Left kidney (tissue), 8 donors: ENCODE measurements at places on chromosomes 4 and X. TPM values are rescaled to one million over a fixed set of nuclear protein-coding genes. Genes with fewer than 3 reads are reported as not detected.

The MAGED4B gene
- polyA plus RNA-seq, result 75.4 TPM

GRCh38 chr4:5913454-5913853 is 20.6 kb upstream of the CRMP1 start:
- DNase-seq, result no peak

DNA sequence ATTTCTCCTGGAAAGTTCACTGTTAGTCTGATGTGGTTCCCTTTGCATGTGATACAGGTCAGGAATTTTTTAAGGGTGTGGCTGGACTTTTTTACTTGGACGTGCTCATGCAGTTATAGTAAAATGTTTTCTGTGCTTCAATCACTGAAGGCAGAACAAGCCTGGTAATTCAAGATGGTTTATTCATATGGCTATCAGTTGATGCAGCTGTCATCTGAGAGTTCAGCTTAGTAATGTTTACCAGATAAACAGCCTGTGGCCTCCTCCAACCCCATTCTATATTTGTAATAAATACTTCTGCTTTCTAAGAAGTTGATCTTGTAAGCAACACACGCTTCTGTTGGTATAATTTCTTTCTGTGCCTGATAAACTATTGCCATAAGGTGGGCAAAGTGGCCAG is 2105.9 kb downstream of the ARAP2 start:
- DNase-seq, result no peak

DNA sequence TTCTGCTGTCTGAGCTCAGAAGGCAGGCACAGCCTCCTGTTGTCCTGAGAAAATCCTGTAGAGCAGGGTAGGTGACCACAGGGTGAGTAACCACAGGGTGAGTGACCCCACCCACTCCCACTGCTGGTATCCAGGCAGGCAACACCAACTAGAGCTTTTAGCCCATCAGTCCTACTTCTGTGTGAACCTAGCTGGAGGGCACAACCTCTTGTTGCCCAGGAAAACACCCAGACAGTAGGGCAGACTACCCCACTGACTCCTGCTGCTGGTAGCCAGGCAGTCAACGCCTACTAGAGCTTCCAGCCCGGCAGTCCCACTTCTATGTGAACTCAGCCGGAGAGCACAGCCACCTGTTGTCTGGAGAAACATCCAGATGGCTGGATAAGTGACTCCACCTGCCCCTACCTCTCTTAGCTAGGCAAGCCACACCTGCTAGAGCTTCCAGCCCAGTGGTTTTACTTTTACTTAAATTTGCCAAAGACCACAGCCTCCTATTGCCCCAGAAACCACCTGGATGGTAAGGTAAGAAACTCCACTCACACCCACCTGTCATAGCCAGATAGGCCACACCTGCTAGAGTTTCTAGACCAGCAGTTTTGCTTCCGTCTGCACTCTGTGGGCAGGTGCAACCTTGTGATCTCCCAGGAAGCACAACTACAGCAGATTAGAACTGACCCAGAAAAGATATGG is 371.6 kb downstream of the INPP4B start:
- no peak for DNase-seq

DNA sequence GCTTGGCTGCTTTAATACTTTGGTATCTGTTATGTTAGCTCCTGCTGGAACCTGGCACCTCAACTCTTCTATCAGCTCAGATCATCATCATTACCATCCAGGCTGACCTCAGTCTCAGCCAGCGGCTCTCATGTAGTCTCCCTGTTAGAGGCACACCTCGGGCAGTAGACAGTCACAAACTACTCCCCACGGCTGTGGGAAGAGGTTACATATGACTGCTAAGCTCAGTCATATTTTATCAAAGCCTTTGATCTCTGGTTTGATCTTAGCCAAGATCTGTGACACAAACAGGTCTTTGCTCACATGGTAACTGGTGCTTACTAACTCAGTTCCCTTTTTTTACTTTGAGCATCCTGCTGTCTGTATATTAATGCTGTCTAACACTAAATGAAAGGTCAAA is 384.9 kb downstream of the CENPC start:
- no peak for DNase-seq
